Stimulated activated CD4-positive, alpha-beta T cell treated with anti-CD3 and anti-CD28 coated beads, Interleukin-4, amount 100 ng/mL, for 24 hours (primary cell): ENCODE measurements at places on chromosomes 12 and 14.

DNA sequence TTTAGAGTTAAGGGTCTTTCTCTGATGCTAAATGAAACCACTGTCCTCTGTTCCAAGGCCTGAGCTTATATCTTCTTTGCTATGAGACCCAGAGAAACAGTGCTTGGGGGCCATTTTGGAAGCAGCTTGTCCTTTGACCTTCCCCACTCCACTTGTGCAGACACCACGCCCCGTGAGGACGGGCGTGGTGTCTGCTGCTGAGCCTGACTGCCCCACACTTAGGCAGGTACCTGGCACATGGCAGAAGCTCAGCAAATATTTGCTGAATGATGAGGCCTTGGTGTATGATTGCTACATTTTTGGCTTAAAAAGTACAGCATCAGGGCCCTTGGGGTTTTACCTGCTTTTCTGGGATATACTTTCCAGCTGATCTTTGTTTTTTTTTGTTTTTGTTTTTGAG, 69.9 kb downstream of the RASSF3 start:
- no peak for DNase-seq

DNA sequence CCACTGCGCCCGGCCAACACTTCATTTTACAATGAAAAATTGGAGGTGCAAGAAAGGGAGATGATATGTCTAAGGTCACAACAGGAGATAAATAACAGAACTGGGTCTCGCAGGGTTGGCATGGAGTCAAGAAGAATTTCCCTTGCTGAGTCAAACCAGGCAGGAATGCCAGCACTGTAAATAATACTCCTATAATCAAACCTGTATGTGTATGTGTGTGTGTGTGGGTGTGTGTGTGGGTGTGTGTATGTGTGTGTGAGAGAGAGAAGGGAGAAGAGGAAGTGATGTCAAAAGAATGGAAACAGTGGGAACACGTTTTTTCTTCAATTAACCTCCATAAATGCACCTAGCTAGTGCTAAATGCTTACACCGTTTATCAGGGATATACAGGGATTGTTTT, 70.4 kb downstream of the TMEM116 start:
- no peak for DNase-seq

GRCh38 chr12:88361493-88361892, 218.8 kb downstream of the KITLG start:
- no peak for DNase-seq

GRCh38 chr12:129610601-129611120, 293.2 kb downstream of the TMEM132D start:
- no peak for DNase-seq

DNA sequence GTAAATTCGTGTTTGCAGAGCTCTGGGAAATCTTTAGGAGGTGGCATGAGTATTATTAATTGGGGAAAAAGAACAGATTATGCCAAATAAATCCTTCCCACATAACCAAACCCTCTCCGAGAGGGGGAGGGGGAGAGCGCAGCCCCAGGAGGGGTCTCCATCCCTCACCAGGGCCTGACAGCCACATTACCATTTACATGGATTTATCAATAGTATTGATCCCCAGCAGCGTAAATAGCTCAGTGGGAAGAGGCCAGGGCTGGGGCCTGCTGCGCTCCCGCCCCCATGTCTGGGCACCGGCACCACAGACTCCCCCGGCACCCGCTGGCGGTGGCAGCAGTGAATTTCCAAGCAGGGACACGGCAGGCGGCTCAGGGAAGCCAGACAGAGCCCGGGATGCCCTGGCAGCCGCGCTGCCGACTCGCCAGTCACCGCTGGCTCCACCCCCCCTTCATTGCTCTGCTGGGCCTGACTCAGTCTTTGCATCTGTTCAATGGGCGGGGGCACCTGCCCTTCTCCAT, 2.4 kb downstream of the NCOR2 start:
- no peak for DNase-seq

- DNase-seq = no peak
Measured at GRCh38 chr14:105376521-105377440, 21.6 kb upstream of the TEX22 start.

DNA sequence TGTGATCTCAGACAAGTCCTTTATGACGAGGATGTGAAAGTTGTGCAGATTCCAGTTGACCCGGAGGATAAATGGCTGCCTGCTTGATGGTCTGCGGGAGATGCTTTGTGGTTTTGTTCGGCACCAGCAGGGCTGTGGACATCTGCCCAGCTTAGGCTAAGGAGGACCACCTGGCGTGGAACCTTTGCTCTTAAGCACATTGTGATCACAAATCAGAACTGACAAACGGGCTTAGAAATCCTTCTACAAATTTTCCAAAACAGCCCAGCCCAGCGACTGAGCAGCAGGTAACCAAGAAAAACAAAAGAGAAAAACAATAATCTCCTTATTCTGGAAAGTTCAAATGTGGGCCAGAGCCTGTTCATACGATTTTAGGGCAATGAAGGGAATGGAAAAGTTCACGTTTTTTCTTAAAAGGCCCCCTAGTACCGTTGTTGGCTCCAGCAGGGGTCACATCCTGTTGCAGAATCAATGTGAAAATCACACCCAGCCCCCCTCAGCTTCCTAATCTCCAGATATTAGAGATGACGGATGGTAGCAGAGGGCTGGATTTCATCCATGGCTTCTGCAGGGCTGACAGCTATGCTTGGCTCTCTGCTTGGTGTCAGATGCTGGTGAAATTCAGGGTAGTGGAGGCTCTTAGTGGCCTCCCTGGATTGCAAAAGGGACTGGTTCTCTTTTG, 81.1 kb upstream of the RFLNA start:
- DNase-seq = no peak

GRCh38 chr14:30938617-30939016, 64.3 kb downstream of the COCH start:
- no peak for DNase-seq
